Stimulated activated CD8-positive, alpha-beta memory T cell treated with anti-CD3 and anti-CD28 coated beads, Interleukin-15, amount 100 ng/mL, for 24 hours (primary cell): ENCODE measurements at places on chromosomes 5 and 9.

GRCh38 chr9:125785248-125785751, 38.1 kb downstream of the PBX3 start:
- DNase-seq: no peak

GRCh38 chr9:136324501-136325300, 2.6 kb upstream of the GPSM1 start:
- no peak for DNase-seq

- DNase-seq: no peak
These were observed 92.5 kb downstream of the FBXO38 start for GRCh38 chr5:148476302-148476701.

DNA sequence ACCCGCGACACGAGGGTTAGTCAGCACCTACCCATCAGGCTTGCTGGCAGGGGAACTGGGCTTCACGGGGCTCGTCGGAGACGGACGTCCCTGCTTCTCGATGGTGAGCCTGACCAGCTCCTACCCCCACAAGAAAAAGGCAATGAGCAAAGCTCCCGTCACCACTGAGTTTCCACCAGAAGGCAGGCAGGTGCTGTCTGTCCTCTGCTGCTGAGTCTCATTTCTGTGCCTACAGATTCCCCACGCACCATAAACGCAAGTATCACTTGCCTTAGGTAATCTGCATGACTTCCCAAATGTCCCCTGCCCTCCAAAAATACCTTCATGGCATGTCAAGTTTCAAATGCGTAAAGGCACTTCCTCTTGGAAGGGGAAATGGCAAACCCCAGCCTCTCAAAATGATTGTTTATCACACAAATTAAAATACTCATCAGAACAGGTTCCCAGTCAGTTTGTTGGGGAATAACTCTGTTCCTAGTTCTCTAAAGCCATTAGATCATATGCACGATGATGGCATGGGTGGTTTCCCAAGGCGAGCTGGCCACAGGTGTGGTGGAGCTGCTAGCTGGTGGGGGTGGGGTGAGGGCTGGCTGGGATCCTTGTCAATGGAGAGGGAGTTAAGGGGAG, 85.0 kb downstream of the PRRT1B start:
- DNase-seq: no peak

- DNase-seq: no peak
These were observed 113.8 kb downstream of the RPS23 start for GRCh38 chr5:82164176-82164976.
